ENCODE measurements at places on chromosomes 12 and 14. TPM values are rescaled to one million over a fixed set of nuclear protein-coding genes. Genes with fewer than 3 reads are reported as not detected.

The FAM177A1 gene
- 25.3 TPM for total RNA-seq

GRCh38 chr12:104583301-104583700 is 126.6 kb downstream of the CHST11 start:
- no peak for DNase-seq

GRCh38 chr12:11695321-11695720 is 45.8 kb downstream of the ETV6 start:
- DNase-seq, result no peak

GRCh38 chr12:13390381-13390861 is 193.9 kb downstream of the EMP1 start:
- DNase-seq, result peak; percentile 4

- no peak for DNase-seq
These were observed 23.6 kb downstream of the TCHP start for GRCh38 chr12:109923481-109924245.
